Naive thymus-derived CD4-positive, alpha-beta T cell (primary cell): ENCODE measurements at places on chromosomes 1 and 21. TPM values are rescaled to one million over a fixed set of nuclear protein-coding genes. Genes with fewer than 3 reads are reported as not detected.

CLCA1 gene
- polyA plus RNA-seq, result not detected

OR6K3 gene
- not detected for polyA plus RNA-seq

GBP7 gene
- polyA plus RNA-seq, result not detected

DNA sequence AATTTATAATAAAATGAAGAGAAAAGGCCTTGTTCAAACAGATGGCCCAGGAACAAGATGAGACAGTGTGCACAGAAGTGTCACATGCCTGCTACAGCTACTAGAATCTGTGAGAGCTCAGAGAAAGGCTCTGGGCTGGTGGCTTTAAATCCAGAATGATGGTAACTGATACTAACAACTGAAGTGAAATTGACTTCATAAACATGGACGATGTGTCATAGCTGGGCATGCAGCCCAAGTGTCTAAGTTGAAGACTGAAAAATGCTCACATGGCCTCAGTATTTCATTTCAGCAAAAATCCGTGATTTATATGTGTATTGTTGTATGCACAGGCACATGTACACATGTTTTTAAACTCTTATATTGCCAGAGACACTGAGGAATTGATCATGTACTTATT is 208.3 kb upstream of the RUNX1 start:
- no peak for DNase-seq

GRCh38 chr1:50346621-50347020 is 76.6 kb downstream of the DMRTA2 start:
- no peak for DNase-seq

DNA sequence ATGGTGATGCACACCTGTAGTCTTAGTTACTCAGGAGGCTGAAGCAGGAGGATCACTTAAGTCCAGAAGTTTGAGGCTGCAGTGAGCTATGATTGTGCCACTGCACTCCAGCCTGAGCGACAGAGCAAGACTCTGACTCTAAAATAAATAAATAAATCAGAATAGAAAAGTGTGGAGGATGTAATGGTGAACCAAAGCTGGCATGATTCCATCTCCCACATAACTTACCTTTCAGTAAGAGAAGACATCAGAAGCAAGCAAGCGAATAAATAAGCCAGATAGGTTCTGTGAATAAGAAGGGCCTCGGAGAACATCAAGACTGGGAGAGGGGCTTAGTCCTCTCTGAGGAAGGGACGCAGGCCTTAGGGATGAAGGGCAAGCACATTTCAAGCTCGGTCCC is 59.5 kb downstream of the TOMM20 start:
- DNase-seq, result no peak

DNA sequence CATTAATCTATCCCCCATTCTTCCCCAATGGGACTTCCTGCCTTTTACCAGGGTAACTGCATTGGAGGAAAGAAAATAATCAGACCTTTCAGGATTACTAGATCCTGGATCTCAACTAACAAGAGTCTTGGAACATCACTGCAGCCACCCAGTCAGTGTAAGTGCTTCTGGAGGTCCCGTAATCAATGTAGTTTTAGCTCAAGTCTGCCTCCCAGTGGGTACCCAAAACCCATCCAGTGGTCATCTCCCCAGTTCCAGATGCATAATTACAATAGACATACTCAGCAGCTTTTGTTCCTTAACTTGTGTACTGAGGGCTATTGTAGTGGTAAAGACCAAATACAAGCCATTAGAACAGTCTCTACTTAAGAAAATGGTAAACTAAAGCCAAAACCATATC is 319.1 kb downstream of the GPATCH2 start:
- DNase-seq, result no peak

DNA sequence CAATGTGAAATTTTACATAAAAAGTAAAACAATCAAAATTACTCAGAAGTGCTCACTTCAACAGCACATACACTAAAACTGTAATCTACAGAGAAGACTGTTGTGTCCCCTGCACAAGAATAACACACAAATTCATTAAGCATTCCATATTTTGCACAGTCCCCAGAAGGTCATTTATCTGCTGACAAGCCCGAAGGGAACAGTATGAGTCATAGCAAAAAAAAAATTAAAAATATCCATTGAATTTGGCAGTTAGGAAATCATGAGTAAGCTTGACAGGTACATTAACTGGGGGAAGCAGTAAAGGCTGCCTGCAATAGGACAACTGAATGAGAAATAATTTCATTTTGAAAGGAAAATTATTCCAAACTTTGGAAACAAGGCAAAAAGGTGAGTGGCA is 3.3 kb upstream of the CACYBP start:
- no peak for DNase-seq

DNA sequence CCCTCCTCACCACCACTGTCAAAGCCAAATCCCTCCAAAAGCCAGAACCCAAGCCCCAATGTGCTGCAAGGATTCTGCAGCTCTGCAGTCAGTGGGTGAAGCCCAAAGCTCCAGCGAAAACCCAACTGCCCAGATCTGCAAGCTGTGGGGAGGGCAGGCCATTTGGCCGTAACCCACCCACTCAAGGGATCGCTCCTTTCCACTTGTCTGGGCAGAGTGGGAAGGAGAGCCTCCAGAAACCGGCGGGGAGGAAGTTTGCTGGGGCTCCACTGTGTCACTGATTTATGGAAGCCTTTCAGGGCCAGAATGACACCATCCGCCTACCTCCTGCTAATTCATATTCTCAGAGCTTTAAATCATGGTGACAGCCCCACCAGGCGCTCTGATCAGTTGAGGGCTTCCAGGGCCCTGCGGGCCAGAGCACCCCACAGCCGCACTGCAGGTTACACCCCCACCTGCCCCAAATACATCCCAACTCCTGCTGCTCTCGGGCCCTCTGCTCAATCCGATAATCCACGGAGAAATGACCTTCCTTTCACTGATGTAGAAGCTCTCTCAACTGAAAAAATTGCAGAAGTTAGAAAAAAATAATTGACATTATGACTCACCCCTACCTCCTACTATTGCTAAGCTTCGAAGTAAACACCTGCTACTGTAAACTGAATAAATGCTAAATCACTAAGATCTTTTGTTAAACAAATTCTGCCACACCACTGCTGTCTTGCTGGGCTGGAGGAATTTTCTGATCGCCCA is 40.6 kb upstream of the RAB4A start:
- no peak for DNase-seq

- peak; percentile 33 for DNase-seq
Observed at GRCh38 chr1:113677250-113678158, 81.8 kb downstream of the PHTF1 start.
